ENCODE measurements at places on chromosomes 1 and 21. TPM values are rescaled to one million over a fixed set of nuclear protein-coding genes. Genes with fewer than 3 reads are reported as not detected.

The LCA5L gene
- 2.7 TPM for total RNA-seq

The ASTN1 gene
- 2.0 TPM for total RNA-seq

The ANXA9 gene
- total RNA-seq, result 25.1 TPM

The MGST3 gene
- total RNA-seq, result 281 TPM

The OSCP1 gene
- total RNA-seq, result 17.1 TPM

The RNF186 gene
- 0.32 TPM for total RNA-seq

The TENT5C gene
- 8.1 TPM for total RNA-seq

The ALPL gene
- total RNA-seq, result 4.0 TPM

DNA sequence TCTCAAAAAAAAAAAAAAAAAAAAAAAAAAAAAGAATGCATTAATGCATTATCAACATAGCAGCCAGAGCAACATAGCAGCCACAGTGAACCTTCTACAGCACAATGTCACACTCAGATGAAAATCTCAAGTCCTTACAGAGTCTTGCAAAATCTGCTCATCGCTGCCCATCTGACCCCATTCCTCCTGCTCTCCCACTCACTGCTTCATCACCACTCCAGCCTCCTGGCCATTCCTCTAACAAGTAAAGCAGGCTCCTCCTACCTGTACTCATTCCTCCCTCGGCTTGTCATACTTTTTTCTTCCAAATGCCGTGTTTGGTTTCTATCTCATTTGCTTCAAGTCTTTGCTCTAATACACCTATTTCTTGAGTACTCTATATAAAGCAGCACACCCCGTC, 29.5 kb downstream of the BRINP2 start:
- no peak for DNase-seq

GRCh38 chr1:21537511-21537931, 28.3 kb downstream of the ALPL start:
- peak; percentile 73 for DNase-seq

GRCh38 chr21:34962586-34963222, 86.4 kb downstream of the RUNX1 start:
- DNase-seq, result no peak

DNA sequence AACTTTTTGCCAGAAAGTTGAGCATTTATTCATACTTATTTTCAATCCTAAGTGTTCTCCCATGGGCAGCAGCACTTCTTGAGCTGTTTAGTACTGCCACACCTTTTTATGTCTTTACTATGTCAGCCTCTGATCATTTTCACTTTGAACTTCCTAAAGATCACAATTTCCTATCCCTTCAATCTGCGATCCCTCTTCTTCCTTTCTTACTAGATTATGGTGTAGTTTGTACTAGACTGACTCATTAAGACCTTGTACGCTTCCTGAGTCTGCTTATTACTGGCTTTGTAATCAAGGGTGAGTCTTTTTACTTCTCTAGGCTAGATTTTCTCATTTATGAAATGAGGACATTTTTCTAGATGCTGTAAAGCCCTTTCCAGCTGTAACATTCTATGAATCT, 55.1 kb downstream of the LRIG2 start:
- no peak for DNase-seq

DNA sequence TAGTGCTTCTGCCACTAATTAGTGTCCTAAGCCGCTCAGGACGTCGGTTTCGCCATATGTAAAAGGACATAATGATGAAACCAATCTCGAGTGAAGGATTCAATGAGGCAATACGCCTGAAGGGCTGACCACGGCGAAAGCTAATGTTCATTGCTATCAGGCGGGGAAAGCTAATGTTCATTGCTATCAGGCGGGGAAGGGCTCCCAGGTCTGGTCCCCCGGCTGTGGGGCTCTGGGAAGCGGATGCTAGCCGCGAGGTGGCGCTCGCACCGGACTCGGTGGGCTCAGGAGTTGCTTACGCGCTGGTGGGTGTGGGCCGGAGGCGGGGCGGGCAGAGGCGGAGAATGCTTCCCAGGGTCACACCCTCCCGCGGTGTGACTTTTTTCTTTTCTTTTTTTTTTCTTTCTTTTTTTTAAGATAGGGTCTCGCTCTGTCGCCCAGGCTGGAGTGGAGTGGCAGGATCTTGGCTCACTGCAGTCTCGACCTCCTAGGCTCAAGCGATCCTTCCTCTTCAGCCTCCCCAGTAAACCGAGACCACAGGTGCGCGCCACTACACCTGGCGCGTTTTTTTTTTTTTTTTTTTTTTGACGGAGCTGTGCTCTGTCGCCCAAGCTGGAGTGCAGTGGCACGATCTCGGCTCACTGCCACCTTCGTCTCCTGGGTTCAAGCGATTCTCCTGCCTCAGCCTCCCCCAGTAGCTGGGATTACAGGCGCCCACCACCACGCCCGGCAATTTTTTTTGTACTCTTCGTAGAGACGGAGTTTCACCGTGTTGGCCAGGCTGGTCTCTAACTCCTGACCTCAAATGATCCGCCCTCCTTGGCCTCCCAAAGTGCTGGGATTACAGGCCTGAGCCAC, 1.1 kb upstream of the PEAR1 start:
- peak; percentile 89 for DNase-seq

DNA sequence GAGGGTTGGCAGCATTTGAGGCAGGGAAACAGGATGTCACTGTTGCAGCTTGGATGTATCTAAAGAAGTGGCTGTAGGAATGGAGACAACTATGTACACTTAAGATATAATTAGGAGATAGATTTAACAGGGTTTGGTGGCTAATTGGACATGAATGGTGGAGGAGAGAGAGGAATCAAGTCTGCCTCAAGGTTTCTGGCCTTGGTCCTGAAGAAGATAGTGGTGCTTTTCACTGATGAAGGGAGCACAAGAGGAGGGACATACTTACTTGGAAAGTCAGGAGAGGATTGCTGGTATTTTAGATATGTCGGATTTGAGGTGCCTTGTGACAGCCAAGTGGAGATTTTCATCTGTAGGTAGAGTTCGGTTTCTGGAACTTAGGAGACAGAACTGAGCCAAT, 123.9 kb downstream of the ST6GALNAC3 start:
- DNase-seq, result no peak

DNA sequence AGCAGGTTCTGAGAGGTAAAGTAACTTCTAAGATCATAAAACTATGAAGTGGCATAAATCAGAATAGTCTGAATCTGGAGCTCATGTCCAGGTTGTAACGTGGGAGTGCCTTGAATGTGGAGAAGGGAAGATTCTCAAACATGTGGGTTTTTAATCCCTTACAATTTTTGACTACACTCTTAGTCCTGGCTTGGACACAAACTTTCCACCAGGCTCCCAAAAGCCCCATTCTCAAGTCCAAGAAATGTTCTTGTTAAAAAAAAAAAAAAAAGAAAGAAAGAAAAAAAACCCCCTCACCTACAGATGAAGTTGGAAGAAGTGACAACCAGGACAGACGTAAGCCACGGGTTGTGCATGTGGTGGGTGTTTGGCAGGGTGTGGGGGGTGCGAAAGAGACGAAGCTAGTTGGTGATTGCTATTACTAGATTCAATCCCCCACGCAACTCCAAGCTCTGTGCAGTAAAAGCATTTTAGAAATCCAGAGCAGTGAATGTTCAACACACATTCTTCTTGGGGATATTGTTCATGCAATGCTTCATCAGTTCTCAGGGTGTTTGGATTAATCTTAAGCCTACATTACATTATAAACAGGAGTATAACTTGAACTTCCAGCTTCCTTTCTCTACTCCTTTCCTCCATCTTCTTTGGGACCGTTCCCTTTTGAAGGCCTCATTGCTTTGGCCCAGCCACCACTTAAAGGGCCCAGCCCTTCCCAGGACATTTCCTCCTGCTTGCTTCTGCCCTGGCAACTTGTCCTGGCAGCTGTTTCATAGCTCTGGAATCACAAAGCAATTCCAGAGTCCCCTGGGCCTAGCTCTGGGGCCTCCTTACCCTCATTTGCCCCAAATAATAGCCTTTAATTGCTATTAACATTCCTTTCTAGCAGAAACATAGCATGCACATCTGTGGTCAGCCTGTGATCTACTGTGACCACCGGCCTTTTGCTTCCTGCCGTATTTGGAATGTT, 41.8 kb downstream of the PHC2 start:
- DNase-seq, result no peak

DNA sequence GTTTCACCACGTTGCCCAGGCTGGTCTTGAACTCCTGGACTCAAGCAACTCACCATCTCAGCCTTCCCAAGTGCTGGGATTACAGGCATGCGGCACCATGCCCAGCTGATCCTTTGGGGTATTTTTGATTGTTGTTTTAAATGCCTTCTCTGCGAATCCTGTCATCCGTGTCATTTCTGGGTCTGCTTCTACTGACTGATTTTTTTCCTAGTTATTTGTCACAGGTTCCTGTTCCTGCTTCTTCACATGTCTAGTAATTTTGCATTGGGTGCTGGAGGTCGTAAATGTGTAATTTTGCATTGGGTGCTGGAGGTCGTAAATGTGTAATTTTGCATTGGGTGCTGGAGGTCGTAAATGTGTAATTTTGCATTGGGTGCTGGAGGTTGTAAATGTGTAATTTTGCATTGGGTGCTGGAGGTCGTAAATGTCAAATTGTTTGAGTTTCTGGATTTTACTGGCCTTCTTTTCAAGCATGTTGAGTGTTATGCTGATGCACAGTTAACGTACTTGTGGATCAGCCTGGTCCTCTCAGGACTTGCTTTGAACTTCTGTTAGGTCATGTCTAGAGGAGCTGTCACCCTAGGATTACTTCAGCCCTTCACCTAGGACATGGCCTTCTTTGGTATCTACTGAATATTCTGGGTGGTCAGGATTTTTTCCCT, 4.1 kb upstream of the ARHGEF16 start:
- no peak for DNase-seq

- DNase-seq, result peak; percentile 64
These were observed 19.6 kb upstream of the TCEA3 start for GRCh38 chr1:23444104-23444533.

- no peak for DNase-seq
These were observed 58.8 kb upstream of the ZNF644 start for GRCh38 chr1:91080650-91081049.

DNA sequence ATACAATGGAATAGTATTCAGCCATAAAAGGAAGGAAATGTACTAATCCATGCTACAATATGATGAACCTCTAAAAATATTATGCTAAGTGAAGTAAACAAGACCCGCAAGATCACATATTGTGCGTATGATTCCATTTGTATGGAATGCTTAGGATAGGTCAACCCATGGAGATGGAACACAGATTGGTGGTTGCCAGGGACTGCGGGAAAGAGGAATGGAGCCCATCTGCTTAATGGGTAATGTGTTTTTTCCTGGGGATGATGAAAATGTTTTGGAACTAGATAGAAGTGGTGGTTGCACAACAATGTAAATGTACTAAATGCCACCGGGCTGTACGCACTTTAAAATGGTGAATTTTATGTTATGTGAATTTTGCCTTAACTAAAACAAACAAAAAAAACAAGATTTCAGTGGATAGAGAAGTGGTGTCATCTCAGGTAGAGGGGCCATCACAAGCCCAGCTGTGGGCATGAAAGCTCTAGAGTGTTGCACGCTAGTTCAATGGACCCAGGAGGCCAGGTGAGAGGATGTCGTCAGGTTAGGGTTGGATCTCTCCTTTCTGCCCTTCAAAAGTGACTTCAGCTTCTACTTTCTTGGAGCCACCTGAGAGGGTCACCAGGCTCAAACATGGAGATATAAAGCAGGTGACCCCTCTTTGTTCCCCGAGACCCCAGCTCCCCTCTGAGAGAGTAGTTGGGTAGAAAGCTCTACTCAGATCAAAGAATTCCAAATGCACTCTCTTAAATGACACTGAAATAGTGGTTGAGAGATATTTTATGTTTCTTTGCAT, 2.5 kb downstream of the C1orf115 start:
- no peak for DNase-seq

All from mucosa of gallbladder (tissue), 1 donor.